ENCODE measurements at places on chromosomes 4 and X. TPM values are rescaled to one million over a fixed set of nuclear protein-coding genes. Genes with fewer than 3 reads are reported as not detected.

LRCH2 gene
- polyA plus RNA-seq = 11.3 TPM

TRIM75 gene
- not detected for polyA plus RNA-seq

F8A3 gene
- 5.8 TPM for polyA plus RNA-seq

RNF150 gene
- 20.4 TPM for polyA plus RNA-seq

CSAG3 gene
- not detected for polyA plus RNA-seq

PSAPL1 gene
- polyA plus RNA-seq = not detected

GUCY2F gene
- 0.17 TPM for polyA plus RNA-seq

MAGEE2 gene
- polyA plus RNA-seq = 3.3 TPM

FABP2 gene
- polyA plus RNA-seq = not detected

CSAG1 gene
- polyA plus RNA-seq = not detected

CXorf58 gene
- polyA plus RNA-seq = 0.25 TPM

DNA sequence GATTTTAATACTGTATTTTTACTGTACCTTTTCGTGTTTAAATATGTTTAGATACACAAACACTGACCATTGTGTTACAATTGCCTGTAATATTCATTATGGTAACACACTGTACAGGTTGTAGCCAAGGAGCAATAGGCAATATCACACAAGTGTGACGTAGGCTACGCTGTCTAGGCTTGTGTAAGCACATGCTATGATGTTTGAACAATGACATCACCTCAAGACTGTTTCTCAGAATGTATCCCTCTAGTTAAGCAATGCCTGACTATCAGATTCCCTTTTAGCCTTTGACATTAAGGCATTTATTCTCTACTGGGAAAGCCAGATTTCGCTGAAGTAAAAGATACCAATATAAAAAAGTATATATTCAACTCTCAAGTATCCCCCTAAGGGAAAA is 66.2 kb downstream of the VCX3A start:
- no peak for DNase-seq

DNA sequence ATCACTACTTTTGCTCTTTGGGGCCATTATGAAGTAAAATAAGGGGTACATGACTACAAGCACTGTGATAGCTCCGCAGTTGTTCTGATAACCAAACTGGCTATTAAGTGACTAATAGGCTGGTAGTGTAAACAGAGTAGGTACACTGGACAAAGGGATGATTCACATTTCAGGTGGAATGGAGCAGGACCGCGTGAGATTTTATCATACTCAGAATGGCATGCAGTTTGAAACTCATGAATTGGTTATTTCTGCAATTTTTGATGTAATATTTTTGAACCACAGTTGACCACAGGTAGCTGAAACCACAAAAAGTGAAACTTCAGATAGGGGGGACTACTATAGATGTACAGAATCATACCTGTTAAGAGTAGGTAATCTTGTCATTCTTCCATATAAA is 55.8 kb downstream of the PAK3 start:
- DNase-seq = no peak

DNA sequence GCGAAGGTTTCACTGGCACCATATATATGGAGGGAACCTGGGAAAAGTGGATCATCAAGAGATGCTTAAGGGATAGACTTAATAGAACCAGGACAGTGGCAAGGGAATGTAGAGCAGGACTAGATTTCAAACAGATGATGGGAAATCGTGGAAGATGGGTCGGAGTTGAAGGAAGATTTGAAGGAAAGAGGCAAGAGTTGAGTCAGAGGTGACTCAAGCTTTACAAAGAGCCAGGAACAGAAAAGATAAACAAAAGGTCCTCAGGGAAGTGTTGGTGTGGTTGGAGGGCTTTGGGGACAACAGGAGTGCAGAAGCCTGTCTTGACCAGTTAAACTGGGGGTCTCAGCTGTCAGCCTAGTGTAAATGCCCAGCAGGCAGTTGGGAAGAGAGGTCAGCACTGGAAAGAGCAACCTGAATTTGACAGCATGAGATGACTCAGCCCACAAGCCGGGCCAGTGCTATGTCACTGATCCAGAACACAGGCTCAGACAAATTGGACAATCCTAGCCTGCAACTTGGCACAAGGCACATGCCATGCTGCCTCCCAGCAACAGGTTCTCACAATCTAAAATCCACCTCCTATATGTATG is 230.5 kb downstream of the IDS start:
- DNase-seq = no peak

DNA sequence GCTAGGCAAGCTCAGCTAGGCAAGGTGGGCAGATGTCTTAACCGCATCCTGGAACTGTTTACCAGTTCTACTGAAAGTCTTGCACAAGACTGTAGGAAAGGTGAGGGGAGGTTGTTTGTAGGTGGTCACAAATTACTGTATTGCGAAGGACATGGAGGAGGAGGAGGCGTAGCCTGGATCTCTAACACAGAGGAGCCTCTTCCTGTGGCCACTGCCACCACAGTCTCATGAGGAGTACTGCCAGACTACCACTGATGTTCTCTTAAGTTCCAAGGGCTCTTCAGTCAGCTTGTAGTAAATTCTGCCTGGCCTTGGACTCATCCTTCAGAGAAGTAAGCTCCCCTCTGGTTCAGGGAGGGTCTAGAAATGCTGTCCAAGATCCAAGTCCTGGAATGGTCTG is 258.6 kb downstream of the FAT4 start:
- no peak for DNase-seq

DNA sequence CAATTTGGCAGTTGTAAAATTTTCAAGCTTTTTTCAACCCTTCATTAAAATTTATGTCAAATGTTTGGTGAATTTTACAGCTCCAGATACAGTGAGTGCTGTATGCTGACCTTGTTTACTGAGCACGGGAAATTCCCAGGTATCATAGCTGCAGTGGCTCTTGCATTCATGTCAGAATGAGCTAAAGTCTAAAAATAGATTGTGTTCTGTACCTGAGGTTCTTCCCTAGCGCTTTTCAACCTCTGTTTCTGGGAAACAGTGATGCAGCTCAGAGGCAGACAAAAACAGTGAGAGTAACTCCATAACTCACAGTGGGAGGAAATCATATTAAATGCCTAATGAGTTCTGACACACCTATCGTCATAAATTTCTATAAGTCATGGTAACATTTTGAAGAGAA is 393.8 kb upstream of the GNPDA2 start:
- no peak for DNase-seq

DNA sequence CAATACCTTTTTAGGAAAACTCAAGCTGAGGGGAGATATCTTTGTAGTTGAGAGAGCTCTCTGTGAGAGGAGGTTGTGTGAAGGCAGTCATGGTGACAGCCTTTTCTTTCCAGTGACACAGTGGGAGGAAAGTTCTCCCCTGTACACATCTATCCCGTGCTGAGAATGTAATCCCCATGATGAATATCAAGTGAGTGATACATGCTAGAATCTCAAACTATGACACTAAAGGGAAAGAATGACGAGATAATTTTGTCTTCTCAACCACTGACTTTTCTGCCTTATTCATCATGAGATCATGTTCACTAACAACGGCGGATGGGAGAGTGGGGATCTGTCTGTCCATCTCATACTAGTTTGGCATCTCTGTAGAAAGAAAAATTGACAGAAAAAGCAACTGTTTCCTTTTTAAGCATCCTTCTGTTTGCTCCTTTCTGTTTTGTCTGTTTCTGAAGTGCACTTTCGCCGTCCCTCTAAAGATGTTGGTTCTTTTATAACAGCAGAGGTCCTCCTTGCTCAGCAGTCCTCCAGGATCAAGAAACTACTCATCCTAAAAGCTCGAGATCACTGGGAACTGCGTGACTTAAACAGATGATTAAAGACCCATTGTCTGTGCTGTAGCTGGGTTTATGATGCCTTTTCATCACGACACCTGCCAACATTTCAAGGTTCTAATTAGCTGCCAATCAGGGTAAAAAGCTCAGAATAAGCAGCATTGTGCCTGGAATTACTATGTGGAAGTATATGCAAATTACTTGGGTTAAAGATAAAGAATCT is 137.6 kb downstream of the DCK start:
- DNase-seq = no peak

GRCh38 chr4:72302981-72303704 is 265.9 kb downstream of the ADAMTS3 start:
- DNase-seq = no peak

DNA sequence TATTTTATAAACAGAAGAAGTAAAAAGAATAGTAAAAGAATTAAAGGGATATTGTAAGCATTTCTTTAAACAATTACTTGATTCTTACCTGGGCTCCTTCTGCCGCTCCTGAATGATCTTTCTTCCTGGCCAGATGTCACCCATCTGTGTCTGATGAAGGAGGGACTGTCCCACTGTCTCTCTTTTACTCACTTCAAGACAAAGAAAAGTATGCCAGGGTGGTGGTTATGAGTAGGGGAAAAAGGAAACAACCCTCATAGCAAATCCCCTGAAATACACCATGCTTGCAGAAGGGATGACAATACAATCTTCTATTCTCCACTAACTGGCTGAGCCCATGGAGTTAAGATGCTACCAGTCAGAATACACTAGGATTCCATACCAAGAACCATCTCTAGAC is 31.1 kb downstream of the SYTL4 start:
- DNase-seq = no peak

GRCh38 chr4:161404346-161405110 is 759.3 kb downstream of the FSTL5 start:
- no peak for DNase-seq

DNA sequence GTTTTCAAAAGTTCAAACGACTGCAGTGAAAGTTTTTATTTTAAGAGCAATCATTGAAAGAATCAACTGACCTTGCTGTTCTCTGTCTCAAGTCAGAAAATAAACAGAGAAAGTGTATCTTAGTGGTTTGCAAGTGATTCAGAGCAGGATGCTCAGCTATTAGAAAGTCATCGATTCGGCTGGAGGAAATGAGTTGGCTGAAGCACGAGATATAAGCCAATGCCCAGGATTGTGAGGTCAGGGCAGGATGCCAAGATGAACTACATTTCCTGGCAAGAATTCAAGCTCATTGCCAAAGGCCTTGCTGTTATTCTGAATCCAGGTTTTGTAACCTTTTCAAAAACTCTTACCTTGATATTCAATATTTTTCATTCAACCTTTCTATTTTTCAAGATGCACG is 541.4 kb upstream of the BOD1L1 start:
- DNase-seq = no peak

- DNase-seq = no peak
Measured at GRCh38 chr4:149264093-149264733, 551.4 kb downstream of the IQCM start.

DNA sequence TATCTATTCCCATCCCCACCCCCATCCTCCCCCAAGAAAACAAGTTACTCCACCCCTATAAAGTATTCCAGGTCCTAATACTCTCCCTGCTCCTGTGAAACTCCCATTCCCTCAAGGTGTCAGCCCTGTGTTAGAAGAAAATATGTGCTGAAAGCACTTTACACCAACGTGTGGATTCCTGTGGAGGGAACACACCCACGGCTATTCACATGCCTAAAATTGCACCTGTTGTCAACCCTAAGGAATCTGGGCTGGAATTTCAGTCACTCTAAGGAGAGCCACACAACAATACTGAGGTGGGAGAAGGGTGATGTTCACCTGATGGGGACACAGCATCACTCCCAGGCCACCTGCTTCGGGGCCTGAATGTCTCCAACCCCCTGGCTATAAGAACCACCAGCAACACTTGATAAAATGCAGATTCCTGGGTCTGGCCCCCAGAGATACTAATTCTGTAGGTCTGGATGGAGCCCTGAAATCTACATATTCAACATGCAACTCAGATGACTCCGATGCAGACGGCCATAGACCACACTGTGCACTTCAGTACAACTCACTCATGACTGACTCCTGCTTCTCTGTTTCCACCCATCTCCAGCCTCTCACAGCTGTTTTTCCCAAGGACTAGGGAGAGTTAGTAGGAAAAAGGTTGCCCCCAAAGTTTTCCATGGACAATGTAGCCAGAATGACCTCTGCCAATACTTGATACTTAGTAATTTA is 15.8 kb downstream of the SCD5 start:
- no peak for DNase-seq

DNA sequence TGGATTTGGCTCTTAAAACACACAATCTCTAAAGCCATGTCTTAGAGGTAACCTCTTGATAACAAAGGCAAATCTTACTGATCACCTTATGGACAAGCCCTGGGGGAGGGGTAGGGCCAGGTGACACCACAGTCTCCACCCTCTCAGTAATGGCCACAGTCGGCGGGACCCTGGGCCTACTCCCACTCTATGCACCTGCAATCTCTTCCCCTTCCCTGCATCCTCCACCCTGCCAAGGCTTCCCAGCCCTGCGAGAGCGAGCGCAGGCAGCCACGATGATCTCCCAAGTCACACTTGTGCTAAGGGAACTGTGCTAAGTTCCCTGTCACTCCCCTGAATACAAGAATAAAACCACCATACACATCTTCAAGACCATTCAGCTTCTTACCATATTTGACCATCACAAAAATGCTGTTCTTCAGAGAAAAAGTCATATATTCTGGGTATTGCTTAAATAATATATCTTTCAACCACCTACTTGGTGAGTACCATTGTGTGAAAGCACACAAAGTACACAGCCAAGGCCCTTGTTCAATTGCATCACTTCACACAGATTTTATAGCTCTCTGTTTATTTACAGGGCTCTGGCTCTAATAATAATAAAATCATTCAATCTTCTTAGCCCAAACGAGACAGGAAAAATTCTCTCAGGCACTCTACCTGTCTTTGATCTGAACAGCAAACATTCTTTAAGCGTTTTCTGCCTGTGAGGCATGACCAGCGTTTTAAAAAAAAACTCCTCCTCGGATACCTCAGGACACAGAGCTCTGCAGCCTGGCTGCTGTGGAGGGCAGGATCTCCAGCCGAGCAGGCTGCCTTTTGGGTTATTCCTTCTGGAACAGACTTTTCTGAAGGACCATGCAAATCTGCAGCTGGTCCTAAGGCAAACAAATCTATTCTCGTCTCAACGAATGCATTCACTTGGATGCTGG is 115.7 kb upstream of the MAP3K15 start:
- no peak for DNase-seq

DNA sequence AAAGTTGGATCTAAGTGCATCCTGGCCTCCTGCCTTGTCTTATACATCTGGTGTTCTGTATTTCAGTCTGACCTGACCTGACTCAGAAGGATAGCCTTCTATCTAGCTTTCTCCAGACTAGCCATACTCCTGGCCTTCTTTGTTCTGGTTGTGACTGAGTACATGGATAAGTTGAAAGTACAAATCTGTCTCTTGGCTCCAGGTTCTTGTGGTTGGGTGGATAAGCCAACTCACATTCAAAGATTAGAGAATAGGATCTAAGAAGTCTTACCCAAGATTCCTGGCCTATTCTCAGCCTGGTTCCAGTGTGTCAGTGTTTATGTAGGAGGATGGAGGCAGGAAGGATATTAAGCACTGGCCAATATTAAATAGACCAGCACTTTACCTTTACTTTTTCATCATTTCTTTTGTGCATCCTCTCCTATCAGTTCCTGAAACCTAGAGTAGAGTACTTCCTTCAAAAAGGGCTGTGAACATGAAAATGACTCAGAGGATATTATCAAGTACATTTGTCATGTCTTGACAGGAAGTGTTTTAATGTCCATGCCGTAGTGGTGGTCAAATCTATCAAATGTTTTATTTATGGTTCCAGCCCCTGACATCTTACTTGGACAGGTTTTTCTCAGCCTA is 123.5 kb downstream of the IL15 start:
- DNase-seq = no peak
